NCI-H1436 treated with DMSO at 0.1 percent for 48 hours (cell line): ENCODE measurements at places on chromosomes 13 and 19.

DNA sequence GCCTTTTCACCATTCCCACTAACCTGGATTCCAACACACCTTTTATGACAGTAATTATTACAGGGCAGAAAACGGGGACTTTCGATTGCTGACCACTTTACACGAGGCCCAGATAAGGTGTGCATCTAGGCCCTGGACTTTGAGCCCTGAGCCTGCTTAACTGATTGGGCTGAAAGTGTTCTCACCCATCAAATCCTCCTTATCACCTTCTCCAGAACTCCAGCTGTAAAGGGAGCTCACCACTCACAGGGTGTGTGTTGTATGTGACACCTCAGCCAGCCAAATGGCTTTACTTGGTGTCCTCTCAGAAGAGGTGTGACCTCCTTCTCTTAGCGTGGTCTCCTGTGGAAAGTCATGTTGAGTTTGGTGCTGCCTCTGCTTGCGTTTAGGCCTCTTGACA, 36.5 kb downstream of the SIPA1L3 start:
- DNase-seq, result no peak

DNA sequence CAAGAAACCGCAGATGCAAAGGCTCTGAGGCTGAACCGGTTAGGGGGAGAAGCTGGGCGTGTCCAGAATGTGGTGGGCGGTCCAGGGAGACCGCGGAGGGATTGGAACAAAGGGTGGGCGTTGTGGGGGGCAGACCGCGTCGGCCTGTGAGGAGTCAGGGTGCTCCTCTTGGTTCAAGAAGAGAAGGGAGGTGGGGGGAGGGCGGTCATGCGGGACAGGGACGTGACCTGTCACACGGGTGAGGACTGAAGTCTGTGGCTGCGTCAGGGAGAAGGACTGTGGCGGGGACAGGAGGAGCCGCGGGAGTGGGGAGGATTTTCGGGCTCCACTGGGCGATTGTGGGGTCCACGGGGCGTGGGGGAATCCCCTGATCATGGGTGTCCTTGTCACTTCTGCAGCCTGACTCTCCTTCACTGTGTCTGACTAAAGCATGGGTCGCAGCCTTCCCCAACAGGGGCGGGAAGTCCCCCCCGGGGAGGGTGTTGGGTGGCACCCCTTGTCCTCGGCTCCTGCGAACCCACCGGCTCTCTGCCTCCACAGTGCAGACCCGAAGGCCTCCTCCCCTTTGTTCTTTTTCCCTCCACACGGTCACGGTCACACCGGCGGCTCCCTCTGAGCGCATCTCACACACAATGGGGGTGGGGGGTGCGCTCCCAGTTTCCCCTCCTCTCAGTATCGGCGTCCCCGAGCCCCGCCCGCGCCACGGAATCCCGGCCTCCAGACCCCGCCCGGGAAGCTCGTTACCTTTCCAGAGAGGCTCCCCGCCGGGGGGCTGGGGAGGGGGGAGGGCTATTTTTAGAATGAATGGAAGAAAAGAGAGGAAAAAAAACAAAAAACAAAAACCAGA, 16.4 kb upstream of the KCNN1 start:
- DNase-seq, result peak; percentile 68

- DNase-seq, result no peak
Measured at GRCh38 chr13:76646946-76647345, 239.3 kb downstream of the KCTD12 start.

DNA sequence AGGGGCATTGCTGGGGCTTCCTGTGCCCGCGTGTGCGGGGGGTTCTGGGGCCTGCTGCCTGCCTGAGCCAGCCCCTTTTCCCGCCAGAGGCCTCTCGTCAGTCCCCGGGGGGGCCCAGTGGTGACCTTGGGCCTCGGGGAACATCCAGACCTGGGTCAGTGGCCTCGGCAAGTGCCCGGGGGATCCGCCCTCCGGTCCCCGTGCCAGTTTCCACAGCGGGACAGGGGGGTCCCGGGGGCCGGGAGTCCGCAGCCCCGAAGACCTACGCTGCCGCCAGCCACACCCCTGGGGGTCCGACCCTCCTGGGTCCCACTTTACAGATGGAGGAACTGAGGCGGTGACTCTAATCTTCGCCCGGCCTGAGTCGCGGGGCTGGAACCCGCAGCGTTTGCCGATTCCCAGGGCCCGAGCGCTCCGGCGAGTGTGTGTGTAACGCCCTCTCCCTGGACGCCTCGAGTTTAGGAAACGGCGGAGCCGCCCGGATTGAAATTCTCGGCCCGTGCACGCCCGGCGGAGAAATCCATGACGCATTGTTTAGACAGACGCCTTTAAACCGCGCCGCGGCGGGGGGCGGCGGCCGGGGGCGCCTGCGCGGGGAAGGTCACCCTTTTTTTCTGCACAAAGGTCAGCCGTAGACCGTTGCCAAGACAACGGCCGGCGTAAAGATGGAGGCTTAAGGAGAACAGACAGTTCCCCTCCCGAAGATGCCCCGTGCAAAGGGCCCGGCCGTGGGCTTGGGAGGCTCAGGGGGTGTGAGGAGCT, 39.3 kb downstream of the EFNA2 start:
- no peak for DNase-seq

GRCh38 chr19:49971991-49972411, 11.0 kb upstream of the SIGLEC11 start:
- DNase-seq, result no peak

GRCh38 chr13:46097663-46098062, 7.2 kb downstream of the CPB2 start:
- no peak for DNase-seq

- no peak for DNase-seq
Measured at GRCh38 chr19:44796701-44797115, 12.2 kb upstream of the BCAM start.

DNA sequence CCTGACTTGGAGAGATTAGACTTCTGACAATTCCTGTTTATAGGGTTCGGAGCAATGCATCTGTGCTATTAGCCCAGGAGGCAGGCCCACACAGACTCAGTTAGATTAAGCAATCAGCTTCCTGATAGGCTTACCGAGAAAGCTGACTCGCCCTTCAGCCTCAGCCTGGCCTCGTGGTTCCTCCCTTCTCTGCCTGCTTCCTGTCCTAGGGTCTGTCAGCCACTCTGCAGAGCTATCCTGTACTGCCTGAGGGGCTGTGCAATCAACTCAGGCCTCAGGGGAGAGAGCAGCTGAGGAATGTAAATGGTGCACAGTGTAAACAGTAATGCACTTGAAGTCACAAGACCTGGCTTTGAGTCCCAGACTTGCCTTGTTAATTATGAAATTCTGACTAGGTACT, 30.7 kb downstream of the HTR2A start:
- no peak for DNase-seq
